ENCODE measurements at places on chromosomes 7 and 10.

DNA sequence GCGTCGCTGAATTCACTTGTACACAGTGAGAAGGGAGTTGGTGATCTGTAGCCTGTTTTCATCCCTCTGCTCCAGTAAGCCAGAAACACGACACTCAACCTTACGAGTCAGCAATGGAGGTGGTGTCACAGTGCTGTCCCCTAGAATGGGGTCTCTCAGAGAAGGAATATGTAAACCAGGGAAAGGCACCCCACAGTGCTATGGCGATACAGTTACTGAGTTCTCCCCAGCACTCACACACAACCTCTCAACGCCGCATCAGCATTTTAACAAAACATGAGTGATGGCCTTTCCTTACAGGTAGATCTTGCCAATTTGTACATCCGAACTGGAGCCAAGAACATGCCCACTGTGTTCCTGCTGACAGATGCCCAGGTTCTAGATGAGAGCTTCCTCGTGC, 196.3 kb downstream of the CDCA7L start:
- no peak for DNase-seq

DNA sequence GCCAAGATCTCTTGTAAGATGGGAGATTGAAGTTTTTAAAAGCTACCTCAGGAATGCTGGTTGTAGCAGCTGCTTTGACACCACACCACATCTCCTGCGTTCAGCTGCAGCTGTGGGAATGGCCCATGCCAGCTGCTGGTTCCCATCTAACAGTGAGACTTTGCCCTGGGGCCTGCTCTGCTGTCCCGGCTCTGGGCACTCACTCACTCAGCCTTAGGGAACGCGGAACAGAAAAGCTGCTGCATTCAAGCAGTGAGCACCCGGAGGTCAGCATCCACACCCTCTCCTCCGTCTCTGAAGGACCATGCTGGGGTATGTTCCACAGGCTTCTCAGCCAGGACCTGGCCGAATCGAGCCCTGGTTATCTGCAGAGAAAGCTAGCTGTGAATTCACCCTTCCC, 197.1 kb upstream of the CXCL12 start:
- DNase-seq: no peak

- DNase-seq: no peak
These were observed 6.5 kb downstream of the C10orf95 start for GRCh38 chr10:102444851-102445250.

- no peak for DNase-seq
These were observed 160.8 kb upstream of the PITRM1 start for GRCh38 chr10:3333426-3333825.

- DNase-seq: no peak
These were observed 22.7 kb downstream of the TWIST1 start for GRCh38 chr7:19094598-19095352.

DNA sequence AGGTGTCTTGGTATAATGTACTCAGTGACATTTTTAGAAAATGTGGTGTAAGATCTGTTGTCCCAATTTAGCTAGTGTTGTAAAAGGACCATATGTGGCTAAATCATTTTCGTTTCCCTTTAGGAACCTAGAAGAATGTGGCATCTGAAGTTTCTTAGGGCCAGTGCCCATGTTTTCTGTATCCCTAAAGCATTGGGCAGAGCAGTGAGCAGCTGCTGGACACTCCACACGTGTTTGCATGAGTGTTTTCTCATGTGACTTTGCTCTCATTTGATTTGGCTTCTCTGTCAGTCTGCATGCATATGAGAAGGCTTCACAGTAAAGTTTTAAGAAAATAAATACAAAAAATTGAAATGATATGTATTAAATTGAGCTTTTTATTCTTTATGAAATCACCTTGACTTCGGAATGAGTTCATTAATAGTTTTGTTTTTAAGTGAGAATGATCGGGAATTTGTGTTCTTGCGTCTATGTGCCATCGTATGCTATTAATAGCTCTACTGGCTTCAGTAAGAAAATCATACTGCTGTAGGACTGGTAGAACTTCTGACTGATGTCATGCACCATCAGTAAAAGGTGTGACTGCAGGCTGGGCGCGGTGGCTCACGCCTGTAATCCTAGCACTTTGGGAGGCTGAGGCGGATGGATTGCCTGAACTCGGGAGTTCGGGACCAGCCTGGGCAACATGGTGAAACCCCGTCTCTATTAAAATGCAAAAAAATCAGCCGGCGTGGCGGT, 61.3 kb downstream of the RBM33 start:
- no peak for DNase-seq

DNA sequence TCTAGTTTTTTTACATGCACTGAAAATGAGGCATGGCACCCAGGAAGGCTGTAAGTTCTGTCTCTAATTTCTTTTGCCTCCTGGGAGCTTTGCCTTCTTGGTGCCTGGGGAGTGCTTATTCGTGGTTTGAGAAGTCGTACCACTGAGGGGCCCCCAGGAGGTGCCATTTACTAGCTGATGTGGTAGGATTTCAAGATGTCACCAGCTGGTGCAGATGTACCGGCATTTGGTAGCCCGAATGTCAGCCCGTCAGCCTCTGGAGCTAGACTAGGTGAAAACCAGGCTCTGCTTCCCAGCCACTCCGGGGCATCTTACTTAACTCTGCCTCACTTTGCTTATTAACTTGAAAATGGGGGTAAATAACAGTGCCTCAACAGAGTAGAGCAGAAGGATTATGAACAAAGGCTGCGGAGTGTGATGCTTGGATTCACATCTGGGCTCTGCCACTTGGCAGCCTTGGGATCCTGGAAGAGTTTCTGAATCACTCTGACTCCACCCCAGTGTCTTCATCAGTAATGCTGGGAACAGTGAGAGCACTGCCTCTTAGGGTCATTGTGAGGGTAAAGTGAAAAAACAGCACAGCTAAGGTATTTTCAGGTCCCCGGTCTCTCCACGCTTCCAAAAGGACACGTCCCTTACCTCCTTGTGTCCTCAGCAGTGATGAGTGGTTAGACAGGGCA, 31.4 kb upstream of the BTBD16 start:
- DNase-seq: no peak

DNA sequence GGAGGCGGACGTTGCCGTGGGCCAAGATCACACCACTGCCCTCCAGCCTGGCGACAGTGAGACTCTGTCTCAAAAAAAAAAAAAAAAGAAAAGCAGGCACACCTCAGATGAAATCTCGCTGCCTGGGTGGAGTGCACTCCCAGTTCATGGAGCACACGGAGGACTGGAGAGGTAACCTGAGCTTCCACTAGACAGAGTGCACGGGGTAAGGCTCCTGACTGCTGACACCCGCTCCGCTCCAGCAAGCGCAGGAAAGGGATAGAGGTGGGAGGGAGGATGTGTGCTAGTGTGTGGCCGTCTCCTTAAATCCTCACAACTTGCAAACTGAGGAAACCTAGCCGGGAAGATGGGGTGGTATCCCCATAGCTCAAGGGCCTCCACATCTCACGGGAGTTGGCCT, 50.8 kb downstream of the FAM53B start:
- DNase-seq: no peak

GRCh38 chr10:25768167-25768566, 165.9 kb upstream of the MYO3A start:
- DNase-seq: no peak

- no peak for DNase-seq
These were observed 112.7 kb downstream of the REEP3 start for GRCh38 chr10:63633677-63634487.

DNA sequence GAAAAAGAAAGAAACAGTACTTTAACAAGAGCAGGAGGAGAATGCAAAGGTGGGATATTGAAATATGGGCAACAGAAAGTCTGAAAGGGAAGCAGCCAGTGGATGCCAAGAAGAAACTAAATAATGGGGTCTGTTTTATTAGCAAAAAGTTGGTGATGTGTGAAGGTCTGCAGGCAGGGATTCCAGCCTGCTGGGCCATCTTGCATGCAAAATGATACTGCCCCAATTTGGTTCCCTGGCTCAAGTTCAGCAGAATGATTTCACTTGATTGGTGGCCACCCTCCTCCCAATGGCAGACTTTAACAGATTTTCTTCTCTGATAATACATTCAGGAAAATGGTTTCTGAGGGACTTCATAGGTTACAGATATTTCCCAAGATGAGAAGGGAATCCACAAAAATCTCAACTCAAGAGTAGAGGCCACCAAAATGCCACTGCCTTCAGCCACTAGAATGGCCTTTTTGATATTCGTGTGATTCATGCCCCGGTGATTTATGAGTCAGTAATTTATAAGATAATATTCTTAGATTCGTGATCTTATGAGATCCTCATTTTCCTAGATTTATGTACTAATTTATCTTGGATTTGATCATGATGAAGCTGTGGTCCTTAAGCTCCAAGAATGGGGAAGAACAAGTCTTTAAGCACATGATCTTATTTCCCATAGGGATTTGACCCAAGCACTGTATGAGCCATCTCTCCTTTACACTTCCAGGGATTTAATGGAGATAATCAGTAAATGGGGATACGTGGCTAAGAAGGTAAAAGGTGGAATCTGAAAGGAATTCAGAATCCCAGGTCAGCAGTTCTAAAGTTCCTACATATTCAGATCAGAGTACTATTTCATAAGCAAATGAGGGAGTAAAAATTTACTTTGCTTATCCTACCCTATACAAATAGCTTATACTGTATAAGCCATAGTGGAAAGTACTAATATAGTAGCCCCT, 32.3 kb upstream of the ADD3 start:
- DNase-seq: no peak

DNA sequence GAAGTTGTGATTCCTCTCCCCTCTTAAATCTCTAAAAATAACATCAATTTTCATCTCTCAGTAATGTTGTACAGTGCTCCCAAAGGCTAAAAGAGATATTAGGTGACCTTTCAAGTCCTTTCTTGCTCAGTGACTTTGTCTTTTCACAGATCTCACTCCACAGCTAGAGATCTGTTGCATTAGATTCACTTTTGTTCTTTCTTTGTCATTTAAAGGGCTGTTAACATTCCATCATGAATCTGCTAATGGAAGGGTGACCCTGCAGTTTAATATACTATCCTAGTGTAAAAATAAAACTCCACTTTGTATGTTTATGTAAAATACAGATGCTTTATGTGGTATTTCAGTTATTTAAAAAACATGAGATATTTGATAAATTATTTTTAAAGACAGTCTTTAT, 30.5 kb downstream of the GNAI1 start:
- DNase-seq: no peak
